ENCODE measurements at places on chromosomes 11 and 22. TPM values are rescaled to one million over a fixed set of nuclear protein-coding genes. Genes with fewer than 3 reads are reported as not detected.

Gene CARNS1
- 4.4 TPM for polyA plus RNA-seq

Gene CSNK2A3
- polyA plus RNA-seq, result 1.9 TPM

Gene OR52H1
- polyA plus RNA-seq, result 0.13 TPM

Gene NRGN
- 13.6 TPM for polyA plus RNA-seq

Gene P2RY6
- 0.85 TPM for polyA plus RNA-seq

All from left kidney (tissue), 8 donors.